ENCODE measurements at places on chromosomes 3 and 15.

DNA sequence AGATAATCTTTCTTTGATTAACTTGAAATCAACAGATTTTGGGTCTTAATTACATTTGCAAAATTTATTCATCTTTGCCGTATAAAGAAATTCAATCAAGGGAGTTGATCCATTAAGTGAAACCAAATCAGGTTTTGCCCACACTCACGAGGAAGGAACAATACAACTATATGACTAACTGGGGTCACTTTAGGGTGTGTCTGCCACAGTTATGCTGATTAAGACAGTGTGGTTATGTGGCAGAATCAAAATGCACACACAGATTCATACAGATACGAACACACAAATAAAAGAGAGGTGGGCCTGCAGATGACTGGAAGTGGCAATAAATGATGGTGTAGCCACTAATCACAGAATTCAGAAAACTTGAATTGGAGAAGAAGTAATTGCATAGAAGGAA, 543.5 kb downstream of the GABRG3 start:
- DNase-seq, result no peak

DNA sequence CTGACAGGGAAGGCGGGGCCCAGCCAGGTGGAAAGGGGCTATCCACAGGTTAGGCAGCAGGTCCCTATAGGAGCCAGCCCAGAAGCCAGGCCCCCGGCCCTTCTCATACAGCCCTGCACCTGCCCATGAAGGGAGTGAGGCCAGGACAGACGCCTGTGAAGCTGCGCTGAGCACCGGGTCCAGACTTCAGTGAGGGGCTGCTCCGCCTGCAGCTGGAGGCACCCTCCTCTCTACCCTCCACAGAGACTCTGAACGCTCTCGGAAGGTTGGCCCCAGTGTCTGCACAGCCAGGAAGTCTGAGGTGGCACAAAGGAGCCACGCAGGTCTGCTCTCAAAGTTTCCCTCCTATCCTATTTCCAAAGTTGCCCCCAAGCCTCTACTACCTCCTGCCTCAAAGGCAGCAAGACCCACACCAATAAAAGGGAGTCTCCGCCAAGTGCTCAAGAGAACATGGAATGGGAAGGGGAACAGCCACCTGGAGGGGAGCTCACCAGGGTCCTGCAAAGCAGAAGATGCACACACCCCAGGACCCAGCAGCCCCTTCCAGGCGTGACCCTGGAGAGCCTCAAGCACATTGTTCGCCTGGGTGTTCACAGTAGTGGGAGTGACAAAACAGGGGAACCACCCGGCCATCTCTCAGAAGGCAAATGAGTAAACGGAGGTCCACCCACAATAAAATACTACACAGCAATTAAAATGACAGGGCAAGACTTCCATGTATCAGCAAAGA, 19.5 kb downstream of the XXYLT1 start:
- DNase-seq, result no peak

DNA sequence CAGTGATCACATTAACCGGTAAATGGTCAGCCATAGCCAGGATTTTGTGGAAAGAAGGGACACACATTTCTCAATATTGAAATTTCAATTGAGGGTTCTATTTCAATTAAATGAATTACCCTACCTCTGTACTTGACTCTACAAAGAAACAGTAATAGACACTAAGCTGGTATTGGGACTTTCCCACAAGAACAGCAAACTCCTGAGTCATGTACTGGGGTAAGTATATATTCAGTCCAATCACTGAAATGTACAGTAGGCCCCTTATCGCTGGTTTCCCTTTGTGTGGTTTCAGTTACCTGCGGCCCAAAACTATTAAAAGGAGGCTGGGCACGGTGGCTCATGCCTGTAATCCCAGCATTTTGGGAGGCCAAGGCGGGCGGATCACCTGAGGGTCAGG, 17.6 kb downstream of the ASB14 start:
- DNase-seq, result no peak

DNA sequence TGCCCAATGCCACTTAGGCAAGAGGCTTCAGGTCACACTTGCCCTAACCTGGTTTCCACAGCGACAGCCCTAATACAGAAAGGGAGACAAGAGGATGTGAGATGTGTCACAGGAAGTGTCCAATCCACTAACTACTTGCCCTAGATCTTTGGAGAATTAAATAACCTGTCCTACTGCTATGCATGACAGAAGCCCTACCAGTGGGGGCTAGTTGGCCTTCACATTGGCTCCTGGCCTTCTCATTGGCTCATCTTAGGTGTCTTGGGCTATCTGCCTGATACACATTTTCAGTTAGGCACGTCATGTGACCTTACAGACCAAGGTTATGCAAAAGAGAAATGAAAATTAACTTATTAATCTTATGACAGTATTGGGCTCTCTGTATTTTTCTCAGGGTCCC, 449.9 kb downstream of the FHIT start:
- DNase-seq, result no peak

DNA sequence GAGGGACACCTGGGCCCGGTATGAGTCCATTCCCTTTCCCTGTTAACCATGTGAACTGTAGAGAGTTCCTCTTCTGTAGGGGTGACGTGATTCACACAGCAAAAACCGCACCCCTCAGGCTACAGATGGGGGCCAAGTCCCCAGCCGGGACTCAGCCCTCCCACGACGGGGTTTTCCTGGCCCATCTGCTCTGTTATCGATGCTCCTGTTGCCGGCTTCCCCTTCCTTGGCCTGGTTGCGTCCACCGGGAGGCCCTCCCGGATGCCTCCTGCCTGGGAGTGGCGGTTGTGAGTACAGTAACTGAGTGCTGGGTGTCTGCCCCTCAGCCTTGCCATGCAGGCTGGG, 817 bp upstream of the PLXNA1 start:
- no peak for DNase-seq

- no peak for DNase-seq
Measured at GRCh38 chr15:41337047-41337446, 4.4 kb downstream of the NUSAP1 start.

DNA sequence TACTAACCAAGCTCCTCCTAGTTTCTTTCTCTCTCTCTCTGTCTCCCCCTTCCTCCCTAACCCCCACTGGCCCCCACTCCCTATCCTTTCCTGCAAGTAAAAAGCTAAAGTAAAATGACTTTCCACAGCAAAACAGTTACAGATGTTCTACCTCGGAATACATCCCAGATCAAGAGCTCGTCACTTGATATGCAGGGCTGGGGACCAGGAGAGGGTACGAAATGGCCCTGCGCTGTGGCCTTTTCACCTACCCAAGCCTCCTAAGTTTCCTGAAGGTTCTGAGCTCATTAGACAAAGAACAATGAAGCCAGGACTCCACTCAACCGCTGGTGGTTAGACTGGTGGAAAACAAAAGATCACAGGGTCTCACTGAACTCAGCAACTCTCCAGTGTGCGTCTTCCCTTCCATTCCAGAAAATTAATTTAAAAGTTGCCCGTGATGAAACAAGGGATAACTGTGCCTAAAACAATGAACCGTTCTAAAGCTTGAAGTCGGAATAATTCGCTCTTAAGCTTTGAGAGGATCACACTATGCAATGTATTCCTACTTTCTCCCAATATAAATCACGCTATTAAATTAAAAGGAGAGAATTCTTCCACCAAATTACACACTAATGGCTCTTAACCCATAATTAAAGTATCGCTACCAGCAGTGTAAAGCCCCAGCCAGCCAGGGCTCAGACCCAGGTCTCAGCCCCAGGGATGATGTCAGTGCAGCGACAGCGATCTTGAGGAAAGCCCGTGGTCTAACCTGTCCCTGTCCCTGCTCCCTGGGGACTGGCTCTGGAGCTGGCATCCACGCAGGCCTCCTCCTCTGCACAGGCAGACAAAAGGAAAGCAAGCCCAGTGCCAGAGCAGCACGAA, 5.0 kb downstream of the VGLL4 start:
- DNase-seq, result no peak

DNA sequence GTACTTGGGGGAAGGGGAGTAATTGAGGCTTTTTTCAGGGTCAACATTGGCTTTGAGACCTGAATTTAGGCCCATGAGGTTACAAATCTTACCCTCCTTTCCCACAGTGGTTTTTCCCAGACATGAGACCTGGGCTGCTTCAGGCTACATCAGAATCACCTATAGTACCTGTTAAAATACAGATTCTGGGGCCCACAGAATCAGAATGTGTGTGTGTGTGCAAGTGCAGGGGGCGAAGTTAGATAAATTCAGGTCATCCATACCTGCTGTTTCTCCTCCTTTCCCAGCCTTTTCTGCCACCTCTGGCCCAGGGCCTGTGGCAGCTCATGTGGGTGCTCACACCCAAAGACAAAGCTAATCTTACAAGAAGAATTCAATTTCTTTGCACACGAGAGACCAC, 110.5 kb downstream of the RAB11A start:
- no peak for DNase-seq

GRCh38 chr3:72418856-72419255, 429.4 kb downstream of the SHQ1 start:
- DNase-seq, result no peak

- no peak for DNase-seq
Measured at GRCh38 chr15:38687775-38688495, 123.3 kb upstream of the RASGRP1 start.

- DNase-seq, result no peak
Measured at GRCh38 chr15:87547470-87548181, 708.9 kb downstream of the NTRK3 start.

DNA sequence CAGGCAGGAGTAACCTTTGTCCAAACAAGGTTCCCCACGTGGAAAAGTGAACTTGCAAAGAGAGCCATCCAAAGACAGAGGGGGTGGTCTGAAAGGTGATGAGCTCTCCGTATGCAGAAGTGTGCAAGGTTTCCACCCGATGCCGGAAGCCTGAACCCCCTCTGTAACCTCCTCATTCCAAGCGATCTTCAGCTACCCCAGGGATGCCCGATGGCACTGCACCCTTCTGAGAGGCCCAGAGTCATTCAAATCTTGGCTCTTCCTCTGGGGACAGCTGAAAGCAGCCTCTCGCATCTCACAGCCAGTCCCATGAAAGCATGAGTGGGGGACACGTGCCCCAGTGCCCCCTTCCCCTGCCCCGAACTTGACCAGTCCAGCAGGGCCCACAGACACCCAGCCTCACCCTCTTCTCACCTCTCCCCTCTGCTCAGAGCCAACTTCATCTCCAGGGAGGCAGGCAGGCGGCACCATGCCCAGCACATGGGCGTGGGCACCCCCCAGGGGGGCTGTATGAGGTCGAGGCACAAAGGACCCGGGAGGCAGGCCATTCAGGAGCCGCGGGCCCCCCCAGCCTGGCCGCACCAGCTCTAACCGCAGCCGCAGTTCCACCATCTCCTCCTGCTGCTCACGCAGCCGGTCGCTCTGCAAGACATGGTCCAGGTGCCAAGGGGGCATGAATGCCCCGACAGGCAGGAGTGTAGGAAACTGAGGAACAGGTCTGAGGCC, 8.7 kb downstream of the KIF7 start:
- DNase-seq, result no peak

GRCh38 chr3:146590521-146590920, 14.6 kb downstream of the PLSCR5 start:
- DNase-seq, result no peak

- no peak for DNase-seq
Measured at GRCh38 chr3:169964176-169964575, 2.4 kb upstream of the SEC62 start.

- DNase-seq, result no peak
Measured at GRCh38 chr3:2198776-2199279, 100.2 kb downstream of the CNTN4 start.

GRCh38 chr3:106263546-106263945, 394.7 kb upstream of the CBLB start:
- no peak for DNase-seq

- DNase-seq, result no peak
Measured at GRCh38 chr3:52262447-52262846, 16.0 kb downstream of the WDR82 start.

- DNase-seq, result no peak
Measured at GRCh38 chr15:44147636-44148035, 47.4 kb downstream of the FRMD5 start.

GRCh38 chr3:123765475-123766128, 118.5 kb downstream of the MYLK start:
- DNase-seq, result no peak

DNA sequence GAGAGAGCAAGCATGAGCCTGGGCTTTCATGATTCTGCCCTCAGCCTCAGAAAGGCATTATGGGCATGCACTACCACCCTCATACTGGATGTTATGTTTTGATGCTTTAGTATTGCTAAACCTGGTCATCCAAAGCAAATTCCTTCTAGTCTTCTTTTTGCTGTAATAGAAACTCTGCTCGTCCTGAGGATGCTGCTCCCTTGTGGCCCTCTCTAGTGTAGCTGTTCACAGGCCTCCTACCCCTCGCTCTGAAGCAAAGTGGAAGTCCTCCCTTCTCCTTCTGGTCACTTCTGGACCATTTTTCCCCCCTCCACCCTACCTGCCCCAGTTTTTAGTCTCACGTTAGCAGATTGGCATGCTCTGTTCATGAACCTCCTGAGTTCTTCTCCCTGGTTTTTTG, 22.9 kb upstream of the CCNL1 start:
- no peak for DNase-seq

- DNase-seq, result no peak
Measured at GRCh38 chr3:172560026-172560425, 36.8 kb upstream of the TNFSF10 start.

DNA sequence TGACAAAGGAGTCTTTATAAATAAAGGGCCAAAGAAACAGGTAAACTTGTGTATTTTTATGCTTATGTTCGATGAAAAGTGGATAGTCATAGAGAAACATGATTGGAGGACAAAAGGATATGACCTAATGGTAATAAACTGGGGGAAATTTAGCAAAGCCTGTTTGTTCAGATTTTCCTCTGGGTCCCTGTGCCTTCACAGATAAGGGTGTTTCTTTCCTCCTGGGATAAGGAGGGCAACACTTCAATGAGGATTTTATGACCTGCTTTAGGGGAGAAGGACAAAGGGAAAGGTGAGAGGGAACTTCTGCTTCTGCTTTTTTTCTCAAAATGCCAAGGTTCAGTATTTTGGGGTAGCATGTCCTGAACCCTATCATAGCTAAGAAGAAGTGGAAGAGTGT, 531.3 kb upstream of the ALCAM start:
- DNase-seq, result no peak

GRCh38 chr15:92097474-92098178, 244.1 kb downstream of the SLCO3A1 start:
- DNase-seq, result no peak

DNA sequence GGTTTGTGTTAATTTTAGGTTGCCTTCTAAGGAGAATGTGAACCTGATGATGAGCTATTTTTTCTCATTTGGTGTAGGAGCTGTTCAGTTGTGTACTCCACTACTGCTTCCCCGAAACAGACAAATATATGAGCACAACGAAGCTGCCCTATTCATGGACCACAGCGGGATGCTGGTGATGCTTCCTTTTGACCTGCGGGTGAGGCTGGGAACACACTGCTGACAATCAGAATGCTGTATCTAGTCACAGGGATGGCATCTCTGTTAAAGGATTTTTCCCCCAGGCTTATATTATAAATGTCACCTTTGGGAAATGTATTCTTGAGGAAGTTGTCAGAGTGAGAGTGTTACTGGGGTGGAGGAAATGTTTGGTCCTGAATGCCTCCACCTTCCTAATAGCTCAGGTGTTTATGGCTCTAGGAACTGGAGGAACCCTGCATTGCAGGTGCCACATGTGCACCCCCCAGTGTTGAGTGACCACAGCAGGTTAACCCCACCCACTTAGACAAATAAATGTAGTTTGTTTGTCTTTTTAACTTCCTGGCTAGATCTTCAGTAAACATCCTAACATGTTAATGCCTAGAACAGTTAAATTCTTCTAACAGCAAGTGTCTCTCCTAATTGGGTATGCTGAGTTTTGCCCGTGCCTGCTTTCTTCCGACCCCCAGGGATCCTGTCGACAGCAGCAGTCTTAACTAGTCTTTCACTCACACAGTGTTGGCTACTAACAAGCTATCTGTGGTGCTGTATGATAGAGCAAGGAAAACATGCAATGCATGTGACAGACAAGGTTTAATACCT, 35.7 kb downstream of the SRP14 start:
- DNase-seq, result no peak

GRCh38 chr3:77682162-77682561, 642.3 kb downstream of the ROBO2 start:
- no peak for DNase-seq

All from pancreas (tissue), 10 donors.